ENCODE measurements at places on chromosomes 5 and 9.

DNA sequence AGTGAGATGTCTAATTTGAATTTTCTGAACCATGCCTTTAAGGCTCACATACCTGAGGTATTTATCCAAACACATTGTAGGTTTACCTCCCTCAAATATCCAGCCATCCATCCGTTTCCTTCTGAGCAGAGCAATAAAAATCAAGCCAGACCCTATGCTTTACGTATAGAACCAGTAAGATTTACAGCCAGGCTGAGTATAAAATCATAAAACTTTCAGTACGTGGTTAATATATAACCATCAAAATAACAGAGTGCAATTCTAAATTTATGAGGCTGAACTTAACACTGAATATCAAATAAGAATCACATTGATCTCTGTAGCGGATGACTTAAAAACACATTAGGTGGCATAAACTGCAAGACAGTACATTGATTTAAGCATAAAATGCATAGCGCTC lies 877.9 kb upstream of the WWC1 start:
- no peak for DNase-seq

GRCh38 chr9:108395421-108395820 lies 460.4 kb downstream of the ACTL7B start:
- DNase-seq: no peak

- DNase-seq: peak; percentile 26
Measured at GRCh38 chr5:111143910-111144309, 51.8 kb downstream of the WDR36 start.

- no peak for DNase-seq
Measured at GRCh38 chr5:180207593-180207992, 1.4 kb downstream of the RASGEF1C start.

DNA sequence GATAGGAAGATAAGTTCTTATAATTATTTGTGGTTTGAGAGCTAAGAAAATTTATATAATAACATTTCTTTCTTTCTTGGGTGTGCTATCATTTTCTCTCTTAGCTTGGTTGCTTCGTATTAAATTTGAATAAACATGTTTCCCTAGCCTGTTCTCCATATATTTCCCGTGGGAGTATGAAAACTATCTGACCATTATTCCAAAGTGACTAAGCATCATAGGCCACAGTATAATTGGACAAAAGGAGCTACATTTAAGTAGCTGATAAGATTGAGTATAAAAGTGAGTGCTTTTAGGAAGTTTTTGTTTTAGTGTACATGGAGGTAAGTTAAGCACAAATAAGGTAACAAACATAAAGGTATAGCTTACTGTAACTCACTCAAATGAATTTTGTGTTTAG lies 8.4 kb upstream of the OSMR start:
- DNase-seq: no peak

DNA sequence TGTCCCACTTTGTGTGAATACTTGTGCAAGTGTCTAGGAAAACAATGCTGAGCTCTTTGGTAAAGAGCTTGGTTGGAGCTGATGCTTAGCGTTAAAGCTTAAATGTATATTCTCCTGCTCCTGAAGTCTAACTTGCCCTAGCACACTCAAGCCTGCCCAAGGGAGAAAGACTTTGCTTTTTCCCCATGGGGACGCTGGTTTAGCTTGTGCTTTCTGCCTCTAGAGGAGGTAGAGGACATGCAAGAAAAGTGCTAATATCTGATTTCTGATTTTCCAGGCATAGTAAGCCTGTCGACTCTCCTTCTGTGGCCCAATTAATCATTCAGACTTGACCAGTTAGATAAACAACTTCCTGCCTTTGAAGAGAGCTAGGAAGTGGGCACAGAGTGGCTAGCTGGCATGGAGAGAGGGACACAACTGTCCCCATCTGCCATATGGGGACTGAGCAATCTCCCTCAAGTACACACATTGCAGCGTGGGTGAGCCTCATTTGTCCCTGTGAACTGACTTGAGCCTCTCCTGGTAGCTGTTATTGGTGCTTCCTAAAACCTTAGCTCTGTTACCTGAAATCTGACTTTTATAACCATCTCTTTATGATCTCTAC lies 348.4 kb downstream of the BRINP1 start:
- no peak for DNase-seq

GRCh38 chr5:171342362-171343111 lies 33.5 kb downstream of the TLX3 start:
- DNase-seq: peak; percentile 33

DNA sequence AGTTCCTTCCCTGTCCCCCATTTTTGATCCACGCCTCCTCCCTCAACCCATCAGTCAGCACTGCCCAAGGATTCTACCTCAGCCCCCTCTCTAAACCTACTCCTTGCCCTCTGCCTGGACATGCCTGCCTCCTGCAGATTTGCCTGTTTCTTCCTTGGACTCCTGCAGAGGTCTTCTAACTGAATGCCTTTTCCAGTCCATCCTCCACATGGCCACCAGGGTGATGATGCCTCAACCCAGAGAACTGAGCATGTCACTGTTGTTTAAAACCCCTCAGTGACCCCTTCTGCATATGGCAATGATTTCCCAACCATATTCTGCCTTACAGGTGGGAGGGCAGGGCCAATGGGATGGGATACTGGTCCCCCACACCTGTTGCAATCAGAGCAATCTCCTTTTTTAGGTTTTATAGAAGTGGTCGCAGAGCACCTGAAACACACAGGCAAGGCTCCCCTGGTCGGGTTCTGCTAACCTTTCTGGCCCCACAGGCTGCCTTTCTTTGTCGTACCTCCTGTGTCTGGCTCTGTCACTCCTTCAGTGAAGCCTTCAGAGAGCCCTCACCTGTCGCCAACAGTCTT lies 9.3 kb downstream of the PHYKPL start:
- DNase-seq: no peak

DNA sequence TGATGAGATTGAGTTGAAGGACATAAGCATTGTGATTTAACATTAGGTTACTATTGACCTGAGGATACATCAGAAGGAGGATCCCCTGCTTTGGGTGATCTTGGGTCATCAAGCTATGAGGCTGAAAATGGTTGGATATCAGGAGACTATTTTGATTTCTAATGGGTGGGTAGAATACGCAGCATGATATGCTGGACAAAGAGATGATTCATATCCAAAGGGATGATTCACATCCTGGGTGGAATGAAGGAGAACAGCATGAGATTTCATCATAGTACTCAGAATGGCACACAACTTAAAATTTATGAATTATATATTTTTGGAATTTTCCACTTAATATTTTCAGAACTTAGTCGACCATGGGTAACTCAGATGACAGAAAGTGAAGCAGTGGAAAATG lies 1759.5 kb upstream of the C9orf72 start:
- no peak for DNase-seq

GRCh38 chr9:98022447-98022846 lies 34.1 kb upstream of the NANS start:
- no peak for DNase-seq

DNA sequence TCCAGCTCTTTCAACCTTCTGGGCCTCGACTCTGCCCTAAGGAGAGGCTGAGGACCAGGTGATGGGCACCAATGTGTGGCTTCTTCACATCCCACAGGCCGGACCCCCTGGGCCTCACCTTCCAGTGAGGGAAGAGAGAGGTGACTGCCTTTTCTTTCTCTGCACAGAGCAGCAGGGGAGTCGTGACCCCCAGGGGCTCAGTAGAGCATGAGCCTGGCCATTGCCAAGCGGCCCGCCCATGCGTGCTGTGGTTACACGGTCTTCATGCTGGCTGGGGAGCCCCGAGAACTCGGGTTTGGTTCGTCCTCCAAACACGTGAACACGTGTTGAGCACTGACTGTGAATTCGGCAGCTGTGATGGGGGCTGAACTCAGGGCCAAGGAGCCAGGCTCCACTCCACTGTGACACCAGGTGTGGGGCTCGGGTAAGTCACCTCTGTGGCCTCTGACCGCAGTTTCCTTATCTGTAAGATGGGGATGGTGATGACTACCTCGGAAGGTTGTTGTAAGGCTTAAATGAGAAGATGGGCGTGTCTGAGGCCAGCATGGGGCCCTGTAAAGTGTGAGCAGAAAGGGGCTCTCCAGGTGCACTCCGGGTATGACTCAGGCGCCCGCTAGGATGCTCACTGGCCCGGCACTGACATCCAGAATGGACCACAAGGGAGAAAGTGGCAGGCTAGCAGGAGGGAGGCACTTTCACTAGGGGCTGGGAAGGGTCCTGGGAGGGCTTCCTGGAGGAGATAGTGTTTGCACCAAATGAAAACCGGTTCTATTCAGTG lies 13.4 kb upstream of the GRHPR start:
- DNase-seq: no peak

- DNase-seq: no peak
Measured at GRCh38 chr5:53298841-53299240, 181.6 kb upstream of the FST start.

- DNase-seq: no peak
Measured at GRCh38 chr9:136297766-136298735, 5.8 kb downstream of the CCDC187 start.

GRCh38 chr9:129220771-129221170 lies 42.7 kb upstream of the IER5L start:
- no peak for DNase-seq

DNA sequence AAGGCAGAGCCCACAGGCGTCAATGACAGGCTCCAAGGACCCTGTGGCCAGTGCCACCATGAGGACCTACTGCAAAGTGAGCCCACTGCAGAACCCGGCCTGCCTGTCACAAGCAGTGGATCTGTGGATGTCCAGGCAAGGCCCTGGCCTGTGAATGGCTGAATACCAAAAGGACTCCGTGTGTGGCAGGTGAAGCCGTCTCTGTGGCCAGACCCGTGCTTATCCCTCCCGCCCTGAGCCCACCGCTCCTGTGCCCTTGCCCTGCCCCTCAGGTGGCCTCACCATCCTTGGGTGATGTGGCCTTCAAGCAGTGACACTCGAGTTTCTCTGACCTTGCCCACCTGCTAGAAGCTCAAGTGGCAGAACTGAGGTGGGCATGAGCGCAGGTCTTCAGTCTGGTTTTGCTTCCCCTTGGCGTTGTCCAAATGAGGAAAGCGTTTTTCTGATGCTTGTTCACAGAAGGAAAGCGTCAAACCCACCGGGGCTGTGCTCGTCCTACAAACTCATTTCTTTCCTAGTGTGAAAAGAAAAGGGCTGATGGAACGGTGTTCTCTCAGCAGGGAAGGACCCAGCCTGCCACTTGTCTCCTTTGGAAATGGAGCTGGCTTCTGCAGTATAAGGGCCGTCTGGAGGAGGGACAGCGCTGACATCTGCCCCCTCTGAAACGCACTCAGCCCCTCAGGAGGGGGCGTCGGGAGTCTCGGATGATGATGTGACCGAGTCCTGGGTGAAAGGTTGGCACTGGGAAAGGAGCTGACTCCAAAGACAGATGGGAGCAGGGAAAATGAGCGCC lies 377.7 kb upstream of the IRX4 start:
- DNase-seq: no peak

GRCh38 chr5:95924720-95925377 lies 36.8 kb downstream of the ELL2 start:
- DNase-seq: peak; percentile 51

GRCh38 chr9:107283623-107284616 lies 841 bp downstream of the RAD23B start:
- peak; percentile 62 for DNase-seq

All from DMS 273 treated with DMSO at 0.1 percent for 48 hours (cell line).